NCI-H146 (cell line): ENCODE measurements at places on chromosomes 5 and 9.
A peak's percentile ranks its signal among the peaks of the same experiment; 100 is the strongest.

DNA sequence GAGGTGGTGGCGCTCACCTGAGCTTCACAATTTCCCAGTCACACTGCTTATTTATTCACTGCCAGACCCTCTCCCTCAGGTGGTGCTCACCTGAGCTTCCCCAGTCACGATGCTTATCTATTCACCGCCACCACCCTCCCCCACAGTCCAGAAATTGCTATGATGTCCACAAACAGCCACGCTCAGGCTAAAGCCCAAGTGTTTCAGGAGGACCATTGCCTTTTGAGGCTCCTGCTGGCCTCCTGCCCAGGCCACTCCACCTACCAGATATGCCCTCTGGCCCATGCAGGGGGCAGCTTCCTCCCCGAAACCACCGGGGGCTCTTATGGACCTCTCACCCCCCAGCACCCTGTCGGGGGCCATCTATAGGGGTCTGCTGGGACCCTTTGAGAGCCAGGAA is 4.6 kb downstream of the PDLIM7 start:
- no peak for DNase-seq

DNA sequence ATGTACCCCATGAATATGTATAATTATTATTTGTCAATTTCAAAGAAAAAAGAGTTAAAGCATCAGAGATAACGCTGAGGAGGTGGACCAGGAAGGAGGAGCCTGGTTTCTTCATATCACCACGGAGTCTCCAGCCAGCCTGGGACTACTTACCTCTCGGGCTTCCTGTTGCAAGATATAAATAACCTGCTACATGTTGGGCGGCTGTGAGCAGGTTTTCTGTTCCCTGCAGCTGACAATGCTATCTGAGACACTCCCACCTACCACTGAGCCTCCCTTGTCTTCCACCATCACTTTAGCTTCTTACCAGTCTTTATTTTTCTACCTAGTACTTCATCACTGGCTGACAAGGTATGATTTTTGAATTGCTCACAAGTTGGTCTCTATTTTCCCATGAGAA is 102.7 kb upstream of the CPEB4 start:
- DNase-seq, result peak; percentile 29

DNA sequence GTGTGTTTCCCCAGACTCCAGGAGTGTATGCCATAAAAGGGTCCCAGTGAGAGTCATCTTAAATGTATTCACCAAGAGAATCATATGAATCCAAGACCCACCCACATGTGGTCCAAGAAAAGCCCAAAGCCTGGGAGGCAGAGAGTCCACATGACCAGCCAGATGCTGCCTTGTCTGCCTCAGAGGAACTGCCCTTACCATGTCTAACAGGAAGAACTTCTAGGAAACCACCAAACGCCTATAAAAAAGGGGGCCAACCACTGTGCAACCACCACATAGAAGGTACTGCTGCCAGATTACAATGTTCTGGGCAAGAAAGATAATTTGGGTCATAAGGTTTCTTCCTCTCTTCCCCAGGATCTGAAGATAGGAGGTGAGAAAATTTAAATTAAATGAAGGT is 129.8 kb upstream of the SLC24A2 start:
- DNase-seq, result no peak

- DNase-seq, result no peak
Measured at GRCh38 chr5:10507575-10508096, 56.2 kb upstream of the ANKRD33B start.

- DNase-seq, result no peak
Measured at GRCh38 chr5:66727630-66728029, 131.4 kb downstream of the MAST4 start.

DNA sequence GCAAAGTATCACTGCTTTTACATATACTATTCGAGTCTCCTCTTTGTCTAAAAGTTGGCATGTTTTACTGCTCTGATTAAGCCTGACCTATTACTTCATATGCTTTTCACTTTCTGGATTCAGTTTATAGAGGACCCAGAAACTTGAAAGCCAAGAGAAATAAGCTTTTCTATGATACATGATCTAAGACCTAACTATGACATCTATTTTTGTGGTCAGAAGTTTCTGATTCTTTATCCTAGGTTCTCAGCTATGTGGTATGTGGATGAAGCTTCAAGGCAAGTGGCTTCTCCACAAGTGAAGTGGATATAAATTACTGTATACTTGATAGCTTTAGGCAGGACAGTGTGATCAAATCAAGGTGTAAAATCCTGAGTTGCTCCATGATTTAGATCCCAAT is 6.3 kb downstream of the EDIL3 start:
- DNase-seq, result no peak

GRCh38 chr9:90420768-90421513 is 221.7 kb downstream of the DIRAS2 start:
- DNase-seq, result peak; percentile 21

DNA sequence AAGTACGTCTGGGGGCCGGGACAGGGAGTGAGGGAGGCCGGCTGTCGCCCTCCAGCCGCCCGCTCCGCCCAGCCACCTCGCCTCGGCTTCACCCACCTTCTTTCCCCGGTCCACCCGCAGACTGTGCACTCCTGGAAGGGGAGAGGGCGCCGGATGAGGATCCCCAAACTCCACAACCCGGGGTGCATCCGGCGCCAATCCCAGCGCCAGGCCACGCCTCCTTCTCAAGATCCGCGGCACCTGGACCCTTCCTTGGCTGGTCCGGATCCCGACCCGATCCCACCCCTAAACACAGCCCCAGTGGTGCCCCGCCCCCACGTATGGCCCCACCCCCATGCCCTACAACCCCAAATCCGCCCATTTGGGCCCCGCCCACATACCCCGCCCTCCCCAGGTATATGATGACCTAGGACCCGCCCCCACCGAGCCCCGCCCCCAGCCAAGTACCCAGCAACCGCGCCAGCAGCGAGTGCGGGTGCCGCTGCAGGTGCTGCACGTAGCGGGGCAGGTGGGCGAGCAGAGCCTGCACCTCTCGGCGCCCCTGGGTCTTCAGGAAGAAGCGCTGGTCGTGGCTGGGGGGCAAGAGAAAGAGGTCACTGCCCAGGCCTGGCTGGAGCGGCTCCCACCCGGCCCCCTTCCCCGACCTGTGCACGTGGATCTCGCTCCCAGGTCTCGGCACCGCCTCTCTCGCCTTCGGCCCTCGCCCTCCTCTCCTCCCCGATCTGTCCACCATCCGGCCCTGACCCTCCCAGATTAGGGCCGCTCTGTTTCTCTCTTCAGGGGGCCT is 3.2 kb downstream of the PIP5KL1 start:
- peak; percentile 78 for DNase-seq

GRCh38 chr5:176792655-176793342 is 17.6 kb upstream of the UNC5A start:
- DNase-seq, result no peak

DNA sequence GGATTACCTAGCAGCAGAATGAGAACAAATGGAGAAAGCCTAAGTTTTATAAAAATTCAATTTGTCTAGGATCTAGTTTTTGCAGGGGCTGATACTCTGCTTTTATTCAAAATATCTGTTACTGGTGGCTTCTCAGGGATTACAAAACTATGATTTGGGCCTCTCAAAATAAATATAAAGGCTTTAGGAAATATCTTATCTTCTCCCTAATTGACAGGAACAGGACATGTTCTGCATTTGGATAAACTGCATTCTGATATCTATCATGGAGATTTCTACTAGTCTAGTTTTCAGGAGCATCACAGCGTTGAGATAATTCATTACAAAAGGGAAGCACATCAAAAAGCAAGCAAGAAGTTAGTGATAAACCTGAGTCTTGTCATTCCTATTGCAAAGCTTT is 127.1 kb upstream of the ITGA1 start:
- no peak for DNase-seq

DNA sequence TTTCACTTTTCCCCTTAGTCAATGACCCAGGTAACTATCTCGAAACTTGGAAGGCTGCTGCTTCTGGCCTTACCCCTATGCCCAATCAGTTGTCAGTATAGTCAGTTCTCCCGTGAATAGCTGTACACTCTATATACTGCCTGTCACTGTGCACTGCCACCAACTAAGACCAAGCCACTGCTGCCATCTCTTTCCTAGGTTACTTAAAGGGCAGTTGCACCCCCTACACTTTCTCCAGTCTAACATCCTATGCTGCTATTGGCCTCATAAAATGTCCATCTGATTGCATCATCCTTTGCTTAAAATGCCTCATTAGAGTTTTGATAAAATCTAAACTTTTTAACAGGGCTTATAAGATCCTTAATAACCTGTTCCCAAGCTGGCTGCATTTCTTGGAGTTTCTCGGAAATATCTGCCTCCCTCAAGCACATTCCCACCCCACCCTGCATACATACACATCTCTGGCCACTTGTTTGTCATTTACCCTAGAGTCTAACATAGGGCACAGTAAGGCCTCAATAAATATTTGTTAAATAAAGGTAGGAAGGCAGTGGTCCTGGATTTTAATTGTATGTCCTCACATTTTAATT is 32.8 kb upstream of the TNFAIP8 start:
- no peak for DNase-seq

GRCh38 chr5:154740957-154741356 is 14.2 kb upstream of the LARP1 start:
- DNase-seq, result no peak

DNA sequence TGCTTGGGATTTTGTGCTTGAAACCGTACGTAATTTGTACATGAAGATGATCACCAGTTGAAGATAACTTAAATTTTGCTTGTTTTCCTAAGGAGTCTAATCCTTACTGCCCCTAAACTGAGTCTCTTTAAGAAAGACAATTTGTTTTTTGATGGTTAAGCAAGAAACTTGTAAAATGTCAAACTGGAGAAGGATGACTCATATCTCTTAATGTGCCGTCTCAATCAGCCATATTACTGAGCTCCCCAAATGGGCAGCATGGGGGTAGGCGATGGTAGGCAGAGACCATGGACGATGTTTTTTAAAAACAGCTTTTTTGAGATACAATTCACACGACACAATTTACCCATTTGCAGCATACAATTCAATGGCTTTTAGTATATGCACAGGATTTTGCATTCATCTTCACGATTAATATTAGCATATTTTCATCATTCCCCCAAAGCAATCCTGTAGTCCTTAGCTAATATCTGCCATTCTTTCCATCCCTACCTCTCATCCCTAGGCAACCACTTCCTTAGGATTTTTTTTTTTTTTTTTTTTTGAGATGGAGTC is 14.3 kb downstream of the ARHGAP26 start:
- DNase-seq, result no peak

DNA sequence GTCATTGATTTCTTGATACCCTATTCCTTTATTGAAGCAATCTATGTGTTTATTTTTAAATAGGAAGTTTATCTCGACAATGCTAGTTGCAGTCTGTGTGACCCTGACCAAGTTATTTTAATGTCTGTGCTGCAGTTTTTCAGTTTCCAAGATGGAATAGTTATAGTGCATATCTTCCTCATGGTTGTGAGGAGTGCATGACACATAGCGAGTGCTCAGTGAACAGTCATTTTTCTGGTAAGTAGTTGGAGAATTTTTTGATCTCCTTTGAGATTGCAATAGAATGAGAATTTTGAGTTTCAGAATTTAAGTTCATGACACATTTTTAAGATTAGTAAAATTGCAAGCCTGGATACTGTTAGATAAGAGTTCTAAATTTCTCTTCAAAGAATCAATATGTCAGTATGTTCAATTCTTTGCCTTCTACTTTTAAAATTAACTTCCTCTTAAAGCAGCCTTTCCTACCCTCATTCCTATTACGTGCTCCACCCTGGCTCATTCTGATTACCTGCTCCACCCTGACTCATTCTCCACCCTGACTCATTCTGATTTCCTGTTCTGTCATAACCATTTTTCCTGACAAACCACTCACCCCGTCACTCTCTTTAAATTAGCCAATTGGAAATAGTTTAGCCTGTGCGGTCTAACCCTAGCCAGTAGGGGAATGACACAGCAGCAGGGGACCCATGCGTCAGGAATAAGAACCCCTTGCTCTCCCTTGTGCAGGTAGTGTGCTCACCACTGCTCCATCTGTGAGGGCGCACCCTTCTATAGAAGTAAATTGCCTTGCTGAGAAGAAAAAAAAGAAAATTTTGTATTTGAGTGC is 30.7 kb downstream of the SPIN1 start:
- no peak for DNase-seq

GRCh38 chr9:133280392-133280791 is 5.4 kb upstream of the ABO start:
- DNase-seq, result no peak

GRCh38 chr5:10352430-10353240 is 860 bp upstream of the MARCHF6 start:
- DNase-seq, result peak; percentile 64

- peak; percentile 28 for DNase-seq
Measured at GRCh38 chr5:81140441-81140840, 92.7 kb upstream of the CKMT2 start.

GRCh38 chr9:88596376-88596775 is 61.4 kb downstream of the NXNL2 start:
- no peak for DNase-seq

GRCh38 chr5:154830596-154830995 is 19.8 kb downstream of the FAXDC2 start:
- DNase-seq, result no peak
